ENCODE measurements at places on chromosomes 2 and 18.

DNA sequence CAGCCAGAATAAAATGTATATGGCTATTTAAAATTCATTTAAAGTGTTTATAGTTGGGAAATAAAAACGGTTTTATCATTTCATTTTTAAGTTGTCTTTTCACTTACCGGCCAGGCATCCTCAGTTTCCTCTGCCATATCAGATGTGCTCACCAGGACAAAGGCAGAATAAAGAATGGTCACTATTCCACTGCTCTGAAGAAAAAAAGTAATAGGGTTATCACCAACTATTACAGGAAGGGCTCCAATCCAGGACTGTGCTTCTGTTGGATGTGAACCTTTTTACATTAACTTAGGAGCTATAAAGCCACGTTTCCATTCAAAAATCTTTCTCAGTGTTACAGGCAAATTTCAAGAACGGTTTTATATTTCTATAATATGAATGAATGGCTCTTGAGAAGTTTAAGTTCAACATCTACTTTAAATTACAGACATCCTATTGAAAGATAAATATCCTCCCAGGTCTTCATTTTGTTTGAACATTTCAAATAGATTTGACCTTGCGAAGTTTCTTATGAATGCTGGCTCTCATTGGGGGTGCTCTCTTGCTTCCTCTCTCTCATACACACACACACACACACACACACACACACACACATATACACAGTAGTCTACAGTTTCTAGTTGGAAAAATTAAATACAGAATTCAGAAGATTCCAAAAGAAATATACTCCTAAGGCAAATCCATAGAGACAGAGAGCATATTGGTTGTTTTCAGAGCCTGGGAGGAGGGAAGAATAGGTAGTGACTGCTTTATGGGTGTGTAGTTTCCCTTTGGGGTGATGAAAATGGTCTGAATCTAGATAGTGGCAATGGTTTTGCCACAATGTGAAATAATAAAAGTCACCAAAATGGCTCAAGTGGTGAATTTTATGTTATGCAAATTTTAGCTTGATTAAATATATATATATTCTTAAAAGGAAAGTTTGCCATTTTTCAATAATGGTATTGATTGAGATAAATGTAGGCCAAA, 2.9 kb upstream of the SLC40A1 start:
- no peak for DNase-seq

- DNase-seq = no peak
These were observed 7.6 kb upstream of the METTL21A start for GRCh38 chr2:207632575-207633493.

DNA sequence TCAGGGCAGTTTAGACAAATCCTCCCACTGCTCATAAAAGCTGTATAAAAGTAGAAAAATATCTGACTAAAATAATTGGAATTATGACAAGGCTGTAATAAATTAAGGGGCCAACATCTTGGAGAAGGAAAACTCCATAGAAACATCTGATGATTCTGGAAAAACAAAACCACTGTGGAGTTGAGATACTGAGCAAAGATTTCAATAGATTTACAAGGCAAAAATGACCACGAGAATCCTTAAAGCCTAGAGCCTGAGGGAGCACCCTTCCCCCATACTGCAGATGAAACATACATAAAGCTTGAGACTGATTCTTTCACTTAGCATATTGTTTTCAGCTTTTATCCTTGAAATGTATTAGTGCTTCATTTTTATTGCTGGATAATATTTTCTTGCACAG, 286.4 kb upstream of the MMADHC start:
- no peak for DNase-seq

DNA sequence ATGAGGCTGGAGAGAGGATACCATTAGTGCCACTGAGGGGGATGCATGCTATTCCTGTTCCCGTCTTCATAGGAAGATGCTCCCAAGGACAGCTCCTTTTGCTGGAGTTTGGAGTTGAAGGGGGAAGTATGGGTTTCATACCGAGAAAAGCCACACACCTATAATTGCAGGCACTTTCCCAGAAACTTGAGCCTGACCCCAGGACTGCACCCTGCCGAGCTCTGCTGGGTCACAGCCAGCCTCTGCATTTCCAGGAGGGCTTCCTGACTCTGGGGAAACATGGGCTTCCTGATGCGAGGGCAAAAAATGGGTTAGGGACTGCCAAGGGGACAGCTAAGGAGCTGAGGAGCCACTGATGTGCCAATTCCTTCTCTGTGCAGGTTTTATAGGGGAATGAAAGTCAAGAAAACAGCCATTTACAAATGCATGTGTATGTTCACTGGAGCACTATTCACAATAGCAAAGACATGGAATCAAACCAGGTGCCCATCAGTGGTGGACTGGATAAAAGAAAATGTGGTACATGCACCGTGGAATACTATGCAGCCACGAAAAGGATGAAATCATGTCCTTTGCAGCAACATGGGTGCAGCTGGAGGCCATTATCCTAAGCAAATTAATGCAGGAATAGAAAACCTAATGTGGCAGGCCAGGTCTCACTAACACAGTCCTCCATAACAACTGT, 104.5 kb downstream of the ACAA2 start:
- no peak for DNase-seq

GRCh38 chr2:155141418-155141817, 442.9 kb downstream of the KCNJ3 start:
- DNase-seq = no peak

GRCh38 chr2:20425371-20425881, 21.4 kb upstream of the RHOB start:
- DNase-seq = no peak

DNA sequence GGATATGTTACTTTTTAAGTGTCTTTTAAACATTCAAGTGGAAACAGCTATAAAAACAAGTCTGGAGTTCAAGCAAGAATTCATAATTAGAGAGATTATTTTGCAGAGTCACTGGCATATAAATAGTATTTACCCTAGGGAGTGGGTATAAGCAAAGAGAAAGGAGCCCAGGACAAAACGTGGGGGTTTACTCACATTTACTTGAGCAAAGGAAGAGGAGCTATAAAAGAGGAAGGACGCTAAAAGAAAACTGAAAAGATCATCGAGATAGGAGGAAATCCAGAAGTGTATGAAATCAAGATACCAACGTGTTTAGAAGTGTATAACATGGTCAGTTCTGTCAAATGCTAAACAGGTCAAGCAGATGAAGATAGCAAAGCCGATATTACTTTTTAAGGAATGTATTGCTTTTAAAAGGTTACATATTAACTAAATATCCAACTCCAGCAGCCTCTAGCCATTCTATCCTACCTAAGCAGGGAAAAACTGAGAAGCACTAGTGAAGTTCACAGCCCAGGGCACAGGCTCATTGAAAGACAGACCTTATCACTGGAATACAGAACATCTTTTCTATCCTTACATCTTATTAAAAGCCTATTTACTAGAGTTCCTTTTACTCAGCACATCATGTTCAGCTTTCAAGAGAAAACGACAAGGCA, 8.6 kb downstream of the KANSL1L start:
- no peak for DNase-seq

DNA sequence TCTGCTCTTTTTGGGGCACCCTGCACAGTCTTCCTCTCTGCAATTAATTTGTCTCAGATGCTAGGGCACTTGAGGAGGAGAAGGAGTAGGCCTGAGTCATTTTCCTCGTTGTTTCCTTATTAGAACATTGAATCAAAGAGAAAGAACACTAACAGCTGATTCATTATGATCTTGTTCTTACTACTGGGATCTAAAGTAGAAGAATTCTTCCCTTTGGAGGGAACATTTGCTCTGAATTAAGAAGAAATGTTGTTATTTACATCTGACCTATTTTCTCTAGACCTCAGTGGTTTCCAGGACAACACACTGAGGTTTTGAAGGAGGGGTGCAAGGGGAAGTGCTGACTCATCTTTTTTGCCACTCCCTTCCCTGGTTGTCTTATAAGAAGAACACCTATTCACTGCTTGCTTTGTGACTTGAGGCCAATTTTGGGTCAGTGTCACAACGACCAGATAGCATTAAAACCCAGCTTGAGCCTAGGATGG, 24.3 kb upstream of the STAT1 start:
- DNase-seq = no peak

DNA sequence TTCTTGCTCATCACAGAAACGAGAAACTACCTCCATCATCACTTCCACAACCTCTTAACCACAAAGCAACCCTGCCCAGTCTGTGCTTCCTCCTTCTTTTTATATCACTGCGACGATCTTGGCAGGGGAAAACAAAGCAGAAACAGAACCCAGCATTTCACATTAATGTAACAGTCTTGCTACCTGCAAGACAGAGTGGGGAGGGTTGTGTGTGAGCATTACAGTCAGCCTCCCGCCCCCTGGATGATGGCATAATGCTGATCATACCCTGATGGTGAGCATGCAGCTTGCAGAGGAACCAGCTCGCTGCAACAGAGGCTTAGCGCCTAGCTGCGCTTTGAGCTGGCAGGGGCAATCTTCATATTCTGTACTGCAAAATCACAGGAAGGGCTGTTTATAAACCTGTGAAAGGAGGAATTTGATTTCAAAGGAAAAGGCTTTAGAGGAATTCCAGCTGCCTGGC, 376.1 kb downstream of the IRS1 start:
- DNase-seq = no peak

DNA sequence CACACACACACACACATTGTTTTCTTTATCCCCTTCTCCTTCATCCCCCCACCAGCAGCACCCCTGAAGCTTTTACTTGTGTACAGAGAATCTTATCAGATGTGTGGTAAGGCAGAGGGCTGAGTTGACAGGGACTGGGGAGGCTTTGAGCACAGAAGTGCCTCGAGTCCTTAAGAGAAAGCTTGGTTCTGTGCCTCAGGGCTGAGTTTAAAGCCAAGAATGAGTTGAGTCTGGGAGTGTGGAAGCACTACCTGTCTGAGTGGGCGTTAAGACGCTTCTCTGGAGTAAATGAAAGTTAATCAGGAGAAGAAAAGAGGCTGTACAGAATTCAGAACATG, 2.7 kb downstream of the ID2 start:
- peak; percentile 79 for DNase-seq

DNA sequence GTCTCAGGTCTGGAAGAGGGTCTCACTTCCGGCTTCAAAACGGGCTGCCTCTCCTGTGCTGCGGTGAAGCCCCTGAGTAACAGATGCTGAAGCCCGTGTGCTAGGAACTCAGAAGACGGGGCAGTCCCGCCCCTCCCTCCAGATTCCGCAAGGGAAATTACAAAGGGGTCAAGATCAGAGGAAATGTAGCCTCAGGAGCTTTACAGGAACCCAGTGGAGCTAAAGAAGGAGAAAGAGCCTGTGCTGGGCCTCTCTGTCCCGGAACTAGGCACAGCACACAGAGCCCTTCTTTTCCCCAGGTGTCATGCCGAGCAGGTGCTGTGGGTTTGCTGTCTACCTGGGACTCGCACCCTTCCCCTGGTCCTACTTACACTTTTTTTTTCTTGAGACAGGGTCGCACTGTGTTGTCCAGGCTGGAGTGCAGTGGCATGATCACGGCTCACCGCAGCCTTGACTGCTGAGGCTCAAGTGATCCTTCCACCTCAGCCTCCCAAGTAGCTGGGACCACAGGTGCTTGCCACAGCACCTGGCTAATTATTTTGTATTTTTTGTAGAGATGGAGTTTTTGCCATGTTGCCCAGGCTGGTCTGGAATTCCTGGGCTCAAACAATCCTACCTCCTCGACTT, 72.7 kb upstream of the MAP4K4 start:
- DNase-seq = no peak

- peak; percentile 30 for DNase-seq
These were observed 254.8 kb downstream of the SLC8A1 start for GRCh38 chr2:40197121-40197520.

- DNase-seq = no peak
These were observed 56.3 kb upstream of the TANC1 start for GRCh38 chr2:158912112-158912511.

DNA sequence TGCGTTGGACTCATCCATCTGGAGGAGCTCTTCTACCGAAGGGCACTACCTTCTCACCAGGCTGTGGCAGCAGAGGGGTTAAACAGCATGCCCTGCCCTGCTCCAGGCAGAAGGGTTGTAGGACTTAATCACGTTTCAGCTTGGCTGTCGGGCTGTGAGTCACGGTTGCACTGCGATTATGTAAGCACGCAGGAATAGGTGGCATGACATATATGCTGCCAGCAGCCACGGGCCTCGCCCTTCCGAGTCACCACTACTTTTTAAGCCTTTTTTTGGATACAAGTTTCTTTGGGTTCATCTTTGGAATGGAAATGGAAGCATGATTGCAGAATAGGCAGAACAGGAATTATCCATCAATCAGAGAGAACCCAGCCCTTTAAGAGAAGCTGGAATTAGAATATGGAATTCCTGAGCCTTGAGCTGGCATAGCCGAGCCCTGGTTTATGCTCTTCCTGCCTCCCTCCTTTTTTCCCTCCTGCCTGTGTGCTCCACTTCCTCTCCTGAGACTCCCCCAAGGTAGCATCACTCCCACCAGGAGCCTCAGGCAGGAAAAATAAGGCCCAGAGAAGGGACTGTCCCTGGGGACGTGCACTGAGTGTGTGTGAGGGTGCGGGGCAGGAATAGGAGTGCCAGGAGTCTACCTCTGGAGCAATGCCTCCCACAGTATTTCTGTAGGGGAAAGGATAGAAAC, 86.8 kb downstream of the SEMA4F start:
- DNase-seq = no peak

- no peak for DNase-seq
These were observed 49.9 kb downstream of the SLC9A4 start for GRCh38 chr2:102522890-102523289.

- DNase-seq = no peak
These were observed 199.4 kb downstream of the LRRTM1 start for GRCh38 chr2:80105015-80105640.

DNA sequence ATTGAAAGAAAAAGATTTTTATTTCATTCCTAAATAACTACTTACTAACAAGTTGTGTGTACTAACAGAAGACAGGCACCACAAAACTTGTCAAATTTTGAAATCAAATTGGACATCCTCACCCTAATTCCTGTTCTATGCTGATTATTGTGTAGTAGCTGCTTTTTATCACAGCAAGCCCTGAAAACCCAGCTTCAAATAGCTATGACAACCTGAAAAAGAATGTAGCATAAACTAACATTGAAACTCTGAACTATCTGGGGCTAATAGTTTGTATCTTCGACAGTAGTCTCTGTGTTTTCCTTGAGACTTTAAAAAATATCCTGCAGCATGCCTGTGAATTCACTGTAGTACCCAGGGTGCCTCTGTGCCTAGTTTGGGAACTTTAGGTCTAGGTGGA, 122.6 kb downstream of the WDPCP start:
- no peak for DNase-seq

DNA sequence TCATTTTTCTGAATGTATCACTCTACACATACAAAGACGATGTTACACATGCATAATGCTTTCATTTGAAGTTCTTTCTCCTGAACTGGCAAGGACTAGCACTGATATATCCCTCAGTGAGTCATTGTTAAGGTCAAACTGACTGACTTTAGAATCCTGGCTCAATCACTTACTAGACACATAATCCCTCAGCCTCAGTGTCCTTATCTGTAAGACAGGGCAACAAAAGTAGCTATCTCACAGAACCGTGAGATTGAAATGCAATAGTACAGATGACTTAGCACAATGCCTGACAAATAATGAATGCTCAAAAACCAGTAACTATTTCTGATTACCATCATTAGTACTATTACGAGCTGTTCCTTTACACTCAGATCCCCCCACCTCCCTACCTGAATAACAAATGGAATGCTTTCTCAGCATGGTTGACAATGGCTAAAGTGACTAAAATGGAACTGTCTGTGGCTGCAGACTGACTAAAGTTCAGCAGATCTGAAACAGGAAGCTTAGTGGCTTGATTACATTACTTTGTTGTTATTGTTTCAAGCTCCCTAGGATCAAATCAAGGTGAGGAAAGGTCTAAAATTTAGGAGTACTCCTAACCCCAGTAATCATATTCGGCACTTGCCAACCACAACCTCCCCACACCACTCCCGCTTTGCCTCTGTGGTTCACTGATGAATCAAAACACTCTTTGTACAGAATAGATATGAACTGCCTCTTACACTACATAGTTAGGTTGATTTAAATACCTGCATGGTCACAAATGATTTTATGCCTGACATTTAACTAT, 35.8 kb upstream of the CACNB4 start:
- no peak for DNase-seq
